ENCODE measurements at places on chromosomes 3 and 15.

DNA sequence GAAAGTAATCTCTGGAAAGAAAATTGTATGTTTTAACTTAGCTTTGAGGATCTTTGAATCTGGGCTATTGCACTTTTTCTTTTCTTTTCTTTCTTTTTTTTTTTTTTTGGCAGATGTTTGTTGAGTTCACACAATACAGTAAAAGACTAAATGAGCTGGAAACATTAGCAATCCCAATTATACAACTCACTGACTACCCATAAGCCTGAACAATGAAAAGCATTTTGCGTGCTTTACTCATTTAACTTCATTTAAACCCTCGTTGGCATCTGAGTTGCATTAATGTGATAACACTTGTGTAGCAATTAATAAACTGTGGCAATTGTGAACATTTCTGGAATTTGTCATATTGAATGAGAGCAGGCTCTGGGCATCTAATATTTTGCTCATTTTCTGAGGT lies 269.4 kb upstream of the RBMS3 start:
- no peak for DNase-seq

DNA sequence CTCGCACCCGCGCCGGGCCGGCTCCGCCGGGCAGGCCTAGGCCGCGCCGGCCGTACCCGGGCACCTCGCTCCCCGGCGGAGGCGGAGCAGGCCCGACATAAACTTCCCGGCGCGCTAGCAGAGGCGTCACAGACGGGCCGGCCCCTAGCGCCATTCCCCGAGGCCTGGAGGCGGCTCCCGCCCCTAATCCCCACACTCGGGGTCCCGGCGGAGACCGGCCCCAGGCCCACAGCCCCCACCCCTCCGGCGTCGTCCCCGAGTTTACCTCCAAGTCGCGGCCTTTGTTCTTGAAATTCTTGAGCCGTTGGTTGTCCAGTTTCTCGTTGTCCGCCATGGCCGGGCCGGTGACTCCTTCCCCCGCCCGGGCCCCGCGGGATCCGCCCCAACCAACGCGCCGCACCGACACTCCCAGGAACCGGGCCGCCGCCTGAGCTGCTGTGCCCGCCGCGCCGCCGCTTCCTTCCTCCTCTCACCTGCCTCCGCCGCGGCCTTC lies 376 bp downstream of the KPNA4 start:
- peak; percentile 70 for DNase-seq

- DNase-seq, result no peak
Observed at GRCh38 chr3:166900866-166901577, 479.1 kb downstream of the ZBBX start.

DNA sequence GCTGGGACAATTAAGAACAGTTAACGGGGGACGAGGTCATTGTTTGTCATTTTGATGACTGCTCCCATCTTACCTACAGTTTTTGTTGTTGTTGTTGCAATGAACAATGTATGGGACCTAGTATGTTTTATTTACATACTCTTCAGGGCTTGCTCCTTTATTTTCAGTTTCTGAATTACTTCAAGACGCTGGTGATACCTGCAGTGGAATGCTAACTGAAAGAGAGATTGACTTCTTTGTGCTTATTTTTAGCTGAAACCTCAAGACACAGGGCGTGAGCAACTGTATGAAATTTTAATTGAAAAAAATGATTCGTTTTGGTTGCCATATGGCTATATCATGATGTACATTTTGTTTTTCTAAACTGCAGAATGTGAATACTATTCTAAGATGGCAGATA lies 297.9 kb downstream of the EDEM1 start:
- DNase-seq, result no peak

GRCh38 chr3:46312991-46313390 lies 40.9 kb upstream of the CCR2 start:
- no peak for DNase-seq

DNA sequence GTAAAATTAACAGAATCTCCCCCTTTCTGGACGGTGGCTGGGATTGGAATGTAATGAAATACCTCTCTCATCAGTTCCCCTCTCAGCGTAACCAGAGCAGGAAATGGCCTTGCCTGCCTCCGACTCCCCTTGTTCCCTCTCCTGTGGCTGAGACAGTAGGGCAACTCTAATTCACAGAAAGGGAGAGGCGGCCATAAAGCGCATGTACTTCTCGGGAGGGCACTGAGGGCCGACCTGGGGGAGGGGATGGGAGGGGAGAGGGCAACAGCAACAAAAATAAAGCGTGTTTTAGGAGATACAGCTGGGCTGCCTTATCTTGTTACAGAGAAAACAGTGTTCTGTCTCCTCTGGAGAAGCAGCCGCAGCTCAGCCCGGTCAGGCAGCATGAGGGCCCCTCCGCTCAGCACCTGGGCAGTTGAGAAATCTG lies 783.3 kb upstream of the ARRDC4 start:
- DNase-seq, result no peak

DNA sequence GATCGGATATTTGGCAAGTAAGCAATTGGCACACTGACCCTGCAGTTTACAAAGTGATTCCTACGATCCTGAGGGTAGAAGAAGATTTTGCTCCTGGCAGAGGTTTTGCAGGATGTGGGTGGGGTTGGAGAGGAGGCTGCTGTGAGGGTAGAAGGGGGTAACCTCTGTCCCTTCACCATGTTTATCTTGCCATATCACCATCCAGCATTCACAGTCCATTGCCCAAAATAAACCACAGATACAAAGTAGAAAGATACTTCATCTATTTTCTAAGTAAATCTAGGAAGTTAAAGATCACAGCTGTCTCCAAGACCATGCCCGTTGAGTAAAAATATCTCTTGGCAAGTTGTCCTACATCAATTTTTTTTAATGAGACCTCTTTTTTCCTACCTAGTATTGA lies 51.6 kb downstream of the LIPC start:
- no peak for DNase-seq

- no peak for DNase-seq
Observed at GRCh38 chr3:175307642-175308041, 448.5 kb downstream of the NAALADL2 start.

DNA sequence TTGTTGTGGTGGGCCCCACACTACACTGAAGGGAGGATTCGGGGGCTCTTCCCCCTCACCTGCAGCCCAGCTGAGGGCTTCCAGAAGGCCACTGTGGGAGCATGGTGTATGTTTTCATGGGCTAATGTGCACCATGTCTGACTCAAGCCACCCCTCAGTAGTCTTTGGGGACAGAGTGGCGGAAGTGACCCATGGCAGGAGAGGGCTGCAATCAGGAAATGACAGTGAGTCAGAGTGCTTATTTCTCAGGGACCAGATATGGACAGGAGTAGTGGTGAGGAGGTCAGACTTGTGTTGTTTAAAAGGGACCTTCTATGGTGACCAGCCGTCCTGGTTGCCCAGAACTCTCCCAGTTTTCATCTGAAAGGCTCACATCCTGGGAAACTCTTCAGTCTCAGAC lies 32.8 kb upstream of the SLC9A9 start:
- DNase-seq, result no peak

Measured in NCI-H2081 (cell line).